ENCODE measurements at places on chromosomes 16 and 17. TPM values are rescaled to one million over a fixed set of nuclear protein-coding genes. Genes with fewer than 3 reads are reported as not detected.

Gene SLC7A5
- 13.9 TPM for total RNA-seq

- no peak for DNase-seq
Measured at GRCh38 chr16:50390914-50391716, 22.3 kb upstream of the BRD7 start.

Gene VAT1L
- 22.0 TPM for total RNA-seq

DNA sequence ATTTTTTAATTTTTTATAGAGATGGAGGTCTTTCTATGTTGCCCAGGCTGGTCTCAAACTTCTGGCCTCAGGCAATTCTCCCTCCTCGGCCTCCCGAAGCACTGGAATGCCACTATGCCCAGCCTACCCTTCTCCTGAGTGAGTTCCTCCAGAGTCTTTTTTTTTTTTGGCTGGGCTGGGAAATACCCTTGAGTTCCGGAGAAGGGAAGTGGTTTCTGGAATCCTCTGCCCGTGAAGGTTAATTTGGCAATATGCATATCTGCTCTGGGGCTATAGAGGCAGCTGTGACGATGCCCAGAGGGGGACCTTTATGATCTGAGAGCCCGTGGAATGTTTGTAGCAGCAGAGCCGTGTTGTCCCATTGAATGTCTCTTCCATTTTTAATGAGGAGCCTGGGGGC, 217.5 kb downstream of the RBFOX1 start:
- no peak for DNase-seq

Gene NOB1
- 11.4 TPM for total RNA-seq

Gene GPR142
- total RNA-seq, result not detected

DNA sequence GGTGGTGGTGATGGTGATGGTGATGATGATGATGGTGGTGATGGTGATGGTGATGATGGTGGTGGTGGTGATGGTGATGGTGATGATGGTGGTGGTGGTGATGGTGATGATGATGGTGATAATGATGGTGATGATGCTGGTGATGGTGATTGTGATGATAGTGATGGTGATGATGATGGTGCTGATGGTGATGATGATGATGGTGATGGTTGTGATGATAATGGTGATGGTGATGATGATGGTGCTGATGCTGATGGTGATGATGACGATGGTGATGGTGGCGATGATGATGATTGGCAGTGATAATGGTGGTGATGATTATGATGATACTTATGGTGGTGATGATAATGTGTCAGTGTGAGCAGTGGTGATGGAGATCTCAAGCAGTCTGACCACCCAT, 90.8 kb upstream of the FOXF1 start:
- DNase-seq, result no peak

DNA sequence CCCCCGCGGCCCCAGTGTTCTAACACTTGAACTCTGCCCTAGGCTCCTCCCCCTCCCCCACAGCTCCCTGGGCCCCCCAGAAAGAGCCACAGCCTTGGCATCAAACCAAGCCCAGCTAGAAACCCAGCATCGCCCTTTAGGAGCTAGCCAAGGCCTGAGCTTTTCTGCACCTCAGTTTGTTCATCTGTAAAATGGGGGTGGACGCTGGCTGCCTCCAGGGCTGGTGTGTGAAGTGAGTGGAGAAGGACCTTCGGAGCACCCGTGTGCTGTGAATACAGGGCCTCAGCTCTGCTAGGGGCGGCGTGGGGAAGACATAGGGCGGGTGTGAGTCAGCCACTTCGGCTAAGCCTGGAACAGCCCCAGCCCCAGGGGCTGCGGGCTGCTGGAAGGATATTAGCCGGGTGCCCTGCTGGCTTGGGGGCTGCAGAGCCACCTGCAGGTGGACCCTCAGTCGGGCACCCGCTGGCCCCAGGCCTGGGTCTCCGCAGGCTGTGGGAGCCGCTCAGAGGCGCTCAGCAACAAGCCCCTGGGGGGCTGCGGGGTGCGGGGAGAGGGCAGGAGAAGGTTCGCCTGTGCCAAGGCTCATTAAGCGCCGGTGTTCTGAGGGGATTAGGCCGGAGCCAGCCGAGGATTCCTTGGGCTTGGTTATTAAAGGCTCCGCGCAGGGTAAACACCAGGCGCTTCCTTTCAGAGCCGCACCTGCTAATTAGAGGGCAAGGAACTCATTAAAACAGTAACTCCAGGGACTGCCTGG, 217.0 kb upstream of the CIBAR2 start:
- DNase-seq, result no peak

All from frontal cortex (tissue), 4 donors.